ENCODE measurements at places on chromosomes 7 and 10.

- no peak for DNase-seq
These were observed 152.9 kb downstream of the RPS24 start for GRCh38 chr10:78186572-78186971.

GRCh38 chr7:155763691-155764437 lies 48.4 kb downstream of the SHH start:
- DNase-seq, result no peak

DNA sequence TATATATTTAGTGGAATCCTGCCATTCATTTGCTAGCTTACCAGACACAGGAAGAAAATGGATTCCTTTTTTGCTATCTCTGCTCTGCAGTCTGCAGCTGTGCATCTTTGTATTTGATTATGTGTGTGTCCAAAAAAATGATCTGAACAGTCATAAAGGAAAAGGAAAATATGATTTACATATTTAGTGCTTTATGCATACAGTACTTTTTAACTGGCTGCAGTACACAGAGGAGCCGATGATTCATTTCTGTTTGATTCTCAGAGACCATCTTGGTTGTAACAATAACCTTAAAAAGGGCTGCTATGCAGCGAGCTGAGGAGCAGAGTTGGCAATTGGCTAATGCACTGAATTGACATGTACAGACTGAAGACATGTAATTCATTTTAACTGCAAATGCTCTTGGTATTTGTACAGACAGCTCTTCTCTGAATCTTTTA lies 151.3 kb upstream of the FZD1 start:
- no peak for DNase-seq

DNA sequence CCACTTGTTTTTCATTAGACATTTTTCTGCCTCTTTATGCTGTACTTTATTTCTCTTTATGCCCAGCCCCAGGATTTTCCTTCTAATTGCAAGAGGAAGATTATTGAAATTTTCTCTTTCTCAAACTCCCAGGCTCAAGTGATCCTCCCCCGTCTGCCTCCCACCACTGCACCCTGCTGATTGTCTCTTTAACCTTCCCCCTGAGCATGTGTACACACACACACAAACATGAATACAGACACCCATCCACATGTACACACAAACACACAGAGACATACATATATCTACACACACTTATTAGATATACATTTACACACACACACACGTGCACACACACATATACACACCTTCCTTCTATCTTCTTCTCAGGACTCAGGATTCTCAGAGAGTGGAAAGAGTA lies 37.3 kb upstream of the MAP3K8 start:
- no peak for DNase-seq

DNA sequence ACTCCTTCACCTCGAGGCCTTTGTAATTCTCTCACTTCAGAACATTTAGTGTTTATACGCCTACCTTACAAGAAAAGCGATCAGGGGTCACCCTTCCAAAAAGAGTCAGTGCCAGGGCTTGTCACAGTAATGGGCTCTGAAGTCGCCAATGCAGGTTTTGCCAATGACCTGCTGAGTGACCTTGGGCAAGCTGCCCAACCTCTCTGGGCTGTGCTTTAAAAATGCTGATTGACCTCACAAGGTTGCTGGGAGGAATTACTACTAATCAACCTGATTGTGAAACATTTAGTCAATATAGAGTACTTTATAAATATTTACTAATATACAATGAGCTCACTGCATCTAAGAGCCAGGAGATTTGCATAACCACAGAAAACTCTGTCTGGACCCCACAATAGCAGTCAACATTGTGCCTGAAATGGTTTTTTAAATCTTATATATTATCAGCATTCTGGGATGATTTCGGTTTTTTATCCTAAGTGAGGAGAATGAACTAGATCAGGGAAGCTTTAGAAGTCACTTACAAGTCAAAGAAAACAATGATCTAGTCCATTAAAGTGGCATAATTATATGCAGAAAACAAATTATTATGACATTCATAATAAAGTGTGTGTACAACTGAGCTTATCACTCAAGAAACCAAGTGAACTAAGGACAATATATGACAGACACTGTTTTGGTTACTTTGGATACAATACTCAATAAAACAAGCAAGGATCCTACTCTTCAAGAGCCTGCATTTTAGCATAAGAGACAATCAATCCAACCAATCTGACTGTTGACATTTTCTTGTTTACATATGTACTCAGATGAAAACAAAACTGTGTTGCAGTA lies 290.5 kb downstream of the SORCS1 start:
- no peak for DNase-seq

DNA sequence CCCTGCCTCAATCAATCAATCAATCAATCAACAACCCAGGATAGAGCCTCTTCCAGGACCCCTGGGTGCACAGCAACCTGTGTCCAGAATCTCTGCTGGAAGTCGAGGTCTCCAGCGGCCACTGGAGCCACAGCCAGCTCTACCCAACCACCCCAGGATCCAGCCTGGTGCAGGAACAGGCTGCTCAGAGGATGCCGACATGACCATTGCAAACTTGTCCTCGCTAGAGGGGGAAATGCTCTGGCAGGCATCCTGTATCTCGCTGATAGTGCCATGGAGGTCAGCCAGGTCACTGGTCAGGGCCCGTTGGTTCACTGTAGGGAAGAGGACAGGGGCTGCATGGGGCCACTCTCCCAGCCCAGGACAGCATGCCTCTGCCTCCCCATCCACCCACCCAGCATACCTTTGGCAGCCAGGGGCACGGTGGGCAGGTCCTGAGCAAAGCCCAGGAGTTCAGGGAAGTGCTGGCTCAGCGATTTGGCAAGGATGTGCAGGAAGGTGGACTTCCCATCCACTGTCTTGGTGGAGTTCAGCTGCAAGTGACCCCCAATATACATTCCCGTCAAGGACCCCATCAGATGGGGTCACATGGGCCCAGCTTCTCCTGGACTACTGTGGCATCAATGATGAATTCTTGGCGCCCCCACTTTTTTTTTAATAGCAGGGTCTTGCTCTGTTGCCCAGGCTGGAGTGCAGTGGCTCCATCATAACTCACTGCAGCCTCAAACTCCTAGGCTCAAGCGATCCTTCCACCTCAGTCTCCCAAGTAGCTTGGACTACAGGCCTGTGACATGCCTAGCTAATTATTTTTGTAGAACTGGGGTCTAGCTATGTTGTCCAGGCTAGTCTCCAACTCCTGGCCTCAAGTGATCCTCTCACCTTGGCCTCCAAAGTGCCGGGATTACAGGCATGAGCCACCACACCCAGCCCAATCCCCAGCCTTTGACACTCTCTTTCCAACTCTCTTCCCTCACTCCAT lies 49.4 kb downstream of the GRID2IP start:
- no peak for DNase-seq

DNA sequence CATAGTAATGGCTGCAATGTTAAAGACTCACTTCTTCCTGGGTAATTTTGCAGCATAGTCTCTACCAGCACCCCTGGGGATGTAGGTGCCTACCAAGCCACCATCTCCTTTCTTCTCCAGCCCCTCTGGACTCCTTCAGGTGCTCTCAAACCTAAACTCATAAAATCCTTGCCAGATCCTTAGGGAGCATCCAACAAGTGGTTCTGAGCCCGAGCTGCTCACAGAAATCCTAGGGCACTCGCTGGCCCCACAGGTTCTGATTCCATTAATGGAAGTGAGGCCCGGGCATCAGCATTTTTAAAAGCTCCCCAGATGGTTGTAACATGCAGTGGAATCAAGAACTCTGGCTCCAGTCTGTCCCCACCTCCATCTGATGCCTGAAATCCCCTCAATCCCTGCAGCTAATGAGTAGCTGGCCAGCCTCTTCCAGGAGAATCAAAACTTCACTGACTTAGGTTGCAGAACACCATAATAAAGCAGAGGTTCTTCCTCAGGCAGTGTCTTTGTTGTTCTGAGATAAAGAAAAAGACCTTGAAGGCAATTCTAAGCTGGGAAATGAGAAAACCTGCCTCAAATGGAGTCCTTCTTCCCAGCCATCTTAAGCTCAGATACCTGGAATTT lies 336.8 kb downstream of the KCNMA1 start:
- no peak for DNase-seq

All from anterior cingulate cortex (tissue), 58 donors.